ENCODE measurements at places on chromosomes 6 and 20.

GRCh38 chr6:77620278-77620882 lies 32.5 kb upstream of the MEI4 start:
- DNase-seq = peak; percentile 4

- no peak for DNase-seq
Measured at GRCh38 chr6:109075934-109076333, 18.7 kb downstream of the SESN1 start.

- no peak for DNase-seq
Measured at GRCh38 chr6:21132856-21133838, 460.4 kb upstream of the SOX4 start.

DNA sequence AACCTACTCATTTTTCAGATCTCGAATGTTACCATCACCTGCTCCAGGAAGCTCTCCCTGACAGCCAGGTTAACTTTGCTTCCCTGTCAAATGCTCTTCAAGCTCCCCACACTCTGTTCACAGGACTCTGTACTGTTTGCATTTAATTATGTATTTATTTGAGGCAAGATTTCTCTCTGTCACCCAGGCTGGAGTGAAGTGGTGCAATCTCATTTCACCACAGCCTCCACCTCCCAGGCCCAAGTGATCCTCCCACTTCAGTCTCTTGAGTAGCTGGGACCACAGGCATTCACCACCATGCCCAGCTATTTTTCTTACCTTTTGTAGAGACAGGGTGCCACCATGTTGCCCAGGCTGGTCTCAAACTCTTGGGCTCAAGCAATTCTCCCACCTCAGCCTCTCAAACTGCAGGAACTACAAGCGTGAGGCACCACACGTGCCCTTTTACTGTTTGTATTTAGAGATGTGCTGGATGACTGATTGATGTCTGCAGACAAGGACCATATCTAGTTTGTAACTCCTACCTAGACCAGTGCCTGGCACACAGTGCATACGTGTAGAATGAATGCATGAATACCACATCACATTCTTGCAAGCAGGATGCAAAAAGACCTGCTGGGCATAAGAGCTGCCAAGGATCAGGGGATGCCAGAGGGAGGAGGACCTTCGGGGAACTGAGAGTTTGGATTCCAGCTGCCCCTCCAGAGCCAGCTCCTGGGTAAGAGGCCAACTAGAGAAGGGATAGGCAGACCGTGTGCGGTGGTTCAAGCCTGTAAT lies 15.6 kb upstream of the CBFA2T2 start:
- DNase-seq = no peak

GRCh38 chr6:126784161-126784790 lies 334.2 kb upstream of the RSPO3 start:
- no peak for DNase-seq

DNA sequence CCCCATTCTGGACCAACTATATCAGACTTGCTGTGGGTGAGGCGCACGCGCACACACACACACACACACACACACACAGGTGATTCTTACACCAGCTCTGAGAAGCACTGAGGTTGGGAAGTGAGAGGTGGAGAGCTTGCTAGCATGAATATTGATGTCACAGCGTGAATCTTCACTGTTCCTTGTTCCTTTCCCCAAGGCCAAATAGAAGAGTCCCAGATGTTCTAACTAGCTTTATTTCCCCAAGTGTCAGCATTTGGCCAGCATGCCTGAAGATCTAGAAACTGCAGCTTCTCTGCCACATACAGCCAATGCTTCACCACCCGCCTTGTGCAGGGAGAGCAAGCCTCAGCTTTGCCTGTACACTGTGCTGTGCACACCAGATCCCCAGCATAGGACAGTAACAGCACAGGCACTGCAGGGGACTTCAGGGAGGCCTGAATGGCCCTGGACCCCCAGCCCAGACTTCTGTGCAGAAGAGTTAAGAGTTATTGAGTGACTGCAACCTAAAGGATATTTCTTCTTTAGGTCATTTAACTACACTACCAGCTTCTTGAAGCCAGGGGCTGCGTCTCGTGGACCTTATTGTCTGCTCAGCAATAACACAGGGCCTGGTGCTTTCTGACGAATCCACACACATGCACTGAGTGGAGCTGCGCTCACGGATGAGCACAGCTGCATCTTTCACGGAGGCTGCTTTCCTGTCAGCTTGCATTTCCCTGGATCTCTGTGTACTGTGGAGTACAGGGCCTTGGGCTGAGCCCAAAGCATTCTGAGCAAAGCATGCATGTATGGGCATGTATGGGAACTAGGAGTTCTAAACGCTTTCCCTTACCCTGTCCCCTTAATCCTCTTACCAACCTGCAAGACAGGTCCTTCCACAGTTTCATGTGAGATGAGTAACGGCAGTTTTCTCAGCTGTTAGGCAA lies 13.9 kb upstream of the CD93 start:
- DNase-seq = no peak
